ENCODE measurements at places on chromosomes 1 and 21.

DNA sequence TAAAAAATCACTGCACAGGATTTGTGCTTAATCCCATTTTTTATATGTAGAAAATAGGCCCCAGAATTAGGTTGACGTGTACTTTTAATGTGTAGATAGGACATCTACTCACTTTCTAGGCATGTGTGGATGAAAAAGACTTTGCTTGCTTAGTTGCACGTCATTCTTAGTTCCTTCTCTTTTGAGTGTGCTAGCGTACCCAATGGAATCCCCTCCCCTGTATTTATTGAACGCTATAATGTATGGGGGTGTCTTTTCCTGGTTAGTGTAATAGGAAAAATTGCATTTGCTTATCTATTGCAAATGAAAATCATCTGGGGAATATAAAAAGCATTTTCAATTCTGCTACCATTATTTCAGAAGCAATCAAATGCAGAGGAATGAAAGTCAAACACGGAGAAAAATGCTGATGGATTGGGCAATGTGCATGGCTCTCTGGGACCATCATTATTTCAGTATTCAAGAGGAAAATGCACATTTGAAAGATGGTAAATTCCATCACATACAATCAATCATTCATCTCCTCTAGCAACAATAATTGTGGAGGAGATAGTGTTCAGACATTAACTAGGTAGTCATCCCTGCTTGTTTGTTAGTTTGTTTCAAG lies 277.0 kb upstream of the B3GALT2 start:
- DNase-seq, result no peak

DNA sequence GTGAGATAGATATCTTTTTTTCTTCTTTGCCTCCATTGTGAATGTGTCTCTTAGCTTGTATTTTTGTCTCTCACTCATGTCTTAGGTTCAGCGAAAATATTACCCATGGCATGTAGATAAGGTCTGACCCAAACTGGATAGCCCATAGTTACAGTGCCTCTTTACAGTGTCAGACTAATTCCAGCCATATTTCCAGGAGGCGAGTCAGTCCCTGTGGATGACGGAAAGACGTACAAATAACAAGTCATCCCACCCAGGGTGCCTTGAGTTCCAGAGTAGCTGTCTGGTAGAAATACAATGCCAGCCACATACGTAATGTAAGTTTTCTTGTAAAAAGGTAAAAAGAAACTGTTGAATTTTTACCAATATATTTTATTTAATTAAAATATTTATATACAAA lies 157.3 kb downstream of the ZNF281 start:
- DNase-seq, result no peak

DNA sequence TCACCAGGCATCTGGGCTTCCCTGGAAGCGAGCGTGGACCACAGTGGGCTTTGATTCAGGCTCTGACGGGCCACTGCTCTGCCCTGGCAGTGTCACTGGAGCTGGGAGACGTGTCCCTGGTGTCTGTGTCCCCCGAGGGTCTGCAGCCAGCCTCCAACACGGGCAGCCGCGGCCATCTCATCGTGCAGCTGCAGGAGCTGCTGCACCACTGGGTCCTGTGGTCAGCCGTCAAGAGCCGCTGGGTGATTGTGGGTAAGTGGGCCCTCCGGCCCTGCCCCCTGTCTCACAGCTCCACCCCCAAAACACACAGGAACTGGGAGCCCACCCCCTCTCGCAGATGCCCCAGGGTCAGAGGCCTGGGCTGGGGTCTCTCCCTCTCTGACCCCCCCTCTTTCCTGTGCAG lies 40.7 kb downstream of the DISP3 start:
- no peak for DNase-seq

DNA sequence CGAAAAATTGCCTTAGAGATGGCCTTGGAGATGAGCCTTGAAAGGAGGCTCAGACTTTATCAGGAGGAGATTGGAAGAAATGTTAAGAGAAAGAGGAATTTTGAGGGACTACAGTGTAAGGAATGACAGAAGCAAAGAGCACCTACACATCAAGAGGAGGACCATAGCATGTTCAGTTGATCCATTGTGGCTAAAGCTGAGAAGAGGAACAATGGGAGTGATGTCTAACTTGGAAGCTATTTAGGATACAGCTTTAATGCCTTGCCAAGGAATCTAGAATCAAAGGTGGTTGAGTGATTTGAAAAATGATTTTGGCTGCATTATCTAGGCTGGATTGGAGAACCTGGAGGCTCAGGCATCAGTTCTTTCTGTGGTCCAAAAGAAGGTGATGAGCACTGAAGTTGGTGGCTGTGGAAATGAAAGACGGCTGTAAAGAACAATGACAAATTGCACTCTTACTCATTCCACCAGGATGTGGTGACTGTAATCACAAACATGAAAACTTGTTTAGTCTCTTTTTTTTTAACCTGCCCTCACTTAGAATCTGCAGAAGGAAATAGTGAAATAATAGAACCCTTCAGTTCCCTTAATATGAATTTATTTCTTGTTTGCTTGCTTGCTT lies 11.3 kb downstream of the FAM20B start:
- no peak for DNase-seq

GRCh38 chr21:28240586-28240985 lies 752.1 kb downstream of the LTN1 start:
- DNase-seq, result no peak

Measured in amygdala (tissue), 56 donors.